Cardiac atrium fibroblast (primary cell): ENCODE measurements at places on chromosomes 7 and 10. TPM values are rescaled to one million over a fixed set of nuclear protein-coding genes. Genes with fewer than 3 reads are reported as not detected.

The GFRA1 gene
- 0.36 and 5.8 TPM in 2 replicates for total RNA-seq

The CDC14C gene
- total RNA-seq: not detected in 2 replicates

The TAS2R39 gene
- total RNA-seq: not detected in 2 replicates

The MSS51 gene
- 0.65 and 1.3 TPM in 2 replicates for total RNA-seq

The TMEM72 gene
- not detected in 2 replicates for total RNA-seq

The CCDC136 gene
- total RNA-seq: 0.18 and 1.6 TPM in 2 replicates

The SPDYE11 gene
- not detected in 2 replicates for total RNA-seq

The ACHE gene
- total RNA-seq: 0.16 TPM in 1 of 2 replicates, not detected in the other

The ARHGEF35 gene
- total RNA-seq: 0.65 TPM in 1 of 2 replicates, not detected in the other

The CUBN gene
- total RNA-seq: 0.72 and 4.2 TPM in 2 replicates

The LYZL2 gene
- total RNA-seq: not detected in 2 replicates

The GTPBP4 gene
- 22.7 and 31.8 TPM in 2 replicates for total RNA-seq

The LIPN gene
- not detected in 2 replicates for total RNA-seq

The CFAP46 gene
- total RNA-seq: 0.81 TPM in 1 of 2 replicates, not detected in the other

The PLXNA4 gene
- total RNA-seq: 9.2 and 15.4 TPM in 2 replicates
